ENCODE measurements at places on chromosomes 1 and 21.

- peak; percentile 93 for DNase-seq
These were observed 11.0 kb downstream of the DMRTB1 start for GRCh38 chr1:53470155-53470554.

GRCh38 chr1:59125154-59125553 lies 171.7 kb upstream of the FGGY start:
- no peak for DNase-seq

GRCh38 chr1:27772036-27772931 lies 735 bp upstream of the STX12 start:
- DNase-seq: peak; percentile 50

DNA sequence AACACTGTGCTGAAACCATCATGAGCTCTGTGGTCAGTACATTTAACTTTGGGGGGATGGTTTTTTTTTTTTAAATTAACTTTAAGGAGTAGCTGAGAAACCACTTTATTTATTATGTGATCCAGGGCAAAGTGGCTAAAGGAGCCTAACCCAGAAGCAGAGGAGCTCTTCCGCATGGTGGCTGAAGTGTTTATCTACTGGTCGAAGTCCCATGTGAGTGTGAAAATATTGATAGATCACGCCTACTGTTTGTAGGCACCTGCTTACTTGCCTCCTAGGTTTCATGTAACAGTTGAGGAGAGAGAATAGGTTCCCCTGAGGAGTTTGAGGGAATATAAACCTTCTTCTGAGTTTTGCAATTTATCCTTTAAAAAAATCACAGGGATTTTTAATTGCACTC lies 181.4 kb downstream of the ZP4 start:
- no peak for DNase-seq

- DNase-seq: no peak
These were observed 5.5 kb upstream of the CD1A start for GRCh38 chr1:158248771-158249170.

- DNase-seq: no peak
These were observed 43.9 kb upstream of the TSPEAR start for GRCh38 chr21:44755227-44755626.

DNA sequence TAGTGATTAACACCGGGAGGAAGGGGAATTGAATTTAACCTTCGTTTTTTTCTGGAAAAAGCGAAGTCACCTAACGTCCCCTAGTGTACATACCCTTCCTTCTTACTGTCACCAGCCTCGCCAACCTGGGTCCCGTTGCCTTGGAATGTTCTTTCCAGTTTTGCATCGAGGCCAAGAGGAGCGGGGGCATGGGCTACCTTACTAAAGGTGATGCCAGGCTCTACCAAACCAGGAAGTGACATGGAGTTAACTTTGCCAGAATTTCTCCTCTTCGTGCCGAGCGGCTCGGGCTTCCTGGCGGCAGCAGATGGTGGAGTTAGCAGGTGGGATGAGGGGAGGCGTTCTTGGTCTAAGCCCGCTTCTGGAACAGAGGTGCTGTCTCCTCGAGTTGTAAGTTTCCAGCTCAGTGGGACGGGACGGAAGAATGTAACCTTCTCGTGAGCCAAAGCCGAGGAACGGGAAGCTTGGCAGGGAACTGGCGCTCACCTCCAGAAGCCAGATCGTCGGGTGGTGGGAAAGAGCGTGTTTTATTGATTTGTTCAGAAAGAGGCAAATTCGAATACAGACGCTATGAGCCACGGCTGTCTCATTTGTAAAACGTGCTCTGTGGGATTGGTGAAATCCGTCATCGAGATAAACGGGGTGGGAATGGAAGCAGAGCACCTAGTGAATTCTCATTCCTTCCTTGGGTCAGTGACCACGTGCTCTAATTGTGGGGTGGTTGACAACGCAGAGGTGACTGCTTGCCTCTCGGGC lies 486 bp downstream of the NIPAL3 start:
- no peak for DNase-seq

DNA sequence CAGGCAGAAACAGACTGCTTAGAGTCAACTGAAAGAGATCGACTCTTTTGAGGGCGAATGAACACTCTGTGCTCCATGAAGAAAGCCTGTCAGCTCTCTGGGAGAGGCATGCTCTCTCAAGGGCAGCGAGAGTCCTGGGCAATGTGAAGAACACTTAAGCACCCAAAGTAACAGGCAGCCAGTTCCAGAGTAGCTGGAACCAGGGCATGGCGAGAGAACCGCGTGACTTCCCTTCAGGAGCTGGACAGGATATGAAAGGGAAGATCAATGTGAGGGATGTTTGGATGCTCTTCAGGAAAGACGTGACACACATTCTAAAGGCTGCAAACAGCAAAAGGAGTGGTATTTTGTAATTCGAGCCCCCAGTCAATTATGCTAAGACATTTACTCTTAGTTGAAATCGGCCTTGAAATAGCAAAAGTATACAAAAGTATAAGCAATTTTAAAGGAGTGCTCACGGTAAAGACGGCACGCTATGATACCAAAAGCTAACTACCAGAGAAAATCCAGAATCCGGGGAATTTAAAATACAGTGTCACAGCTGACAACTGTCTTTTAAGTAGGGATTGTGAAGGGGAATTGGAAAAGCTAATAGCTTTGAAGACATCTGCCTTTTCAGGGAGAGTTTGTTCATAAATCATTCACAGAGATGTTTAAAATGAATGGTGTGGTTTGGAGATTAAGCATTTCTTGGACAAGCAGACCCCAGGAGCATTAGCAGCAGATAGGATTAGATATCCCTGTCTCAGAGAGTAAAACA lies 20.8 kb downstream of the ADAMTS5 start:
- peak; percentile 25 for DNase-seq

- DNase-seq: no peak
These were observed 10.8 kb upstream of the PPIE start for GRCh38 chr1:39727932-39728317.

GRCh38 chr1:85289207-85289847 lies 12.9 kb upstream of the BCL10 start:
- DNase-seq: no peak

DNA sequence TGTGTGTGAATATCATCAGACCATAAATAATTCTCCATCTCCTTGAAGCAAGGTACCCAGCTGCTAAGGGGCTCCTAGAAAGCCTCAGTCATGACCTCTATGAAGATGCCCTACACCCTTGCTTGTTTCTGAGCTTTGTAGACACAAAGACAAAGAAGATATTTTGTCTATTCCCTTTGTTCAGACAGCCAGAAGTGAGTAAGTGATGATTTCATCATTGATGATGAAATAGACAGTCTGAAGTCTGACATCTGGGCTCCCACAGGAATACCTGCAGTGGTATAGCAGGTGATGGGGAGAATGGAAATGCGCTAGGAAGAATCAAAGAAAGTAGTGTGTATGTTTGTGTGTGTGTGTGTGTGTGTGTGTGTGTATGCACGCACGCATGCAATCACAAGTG lies 82.2 kb upstream of the DPT start:
- no peak for DNase-seq

GRCh38 chr1:211231873-211232272 lies 27.3 kb upstream of the RCOR3 start:
- no peak for DNase-seq

DNA sequence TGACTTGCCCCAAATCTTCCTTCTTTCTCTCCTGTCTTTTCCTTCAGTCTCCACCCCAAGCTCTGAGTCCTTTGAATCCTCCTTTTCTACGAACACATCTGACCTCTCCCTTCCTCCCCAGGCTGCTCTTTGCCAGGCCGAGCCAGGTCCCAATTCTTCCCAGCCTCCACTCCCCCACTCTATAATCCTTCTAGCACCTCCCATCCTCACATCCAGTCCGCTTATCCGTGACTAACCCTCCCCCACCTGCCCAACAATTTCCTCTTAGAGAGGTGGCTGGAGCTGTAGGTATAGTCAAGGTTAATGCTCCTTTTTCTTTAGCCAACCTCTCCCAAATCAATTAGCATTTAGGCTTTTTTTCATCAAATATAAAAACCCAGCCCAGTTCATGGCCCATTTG lies 9.5 kb upstream of the HPDL start:
- DNase-seq: no peak

GRCh38 chr1:245031041-245031440 lies 123.7 kb upstream of the KIF26B start:
- no peak for DNase-seq

DNA sequence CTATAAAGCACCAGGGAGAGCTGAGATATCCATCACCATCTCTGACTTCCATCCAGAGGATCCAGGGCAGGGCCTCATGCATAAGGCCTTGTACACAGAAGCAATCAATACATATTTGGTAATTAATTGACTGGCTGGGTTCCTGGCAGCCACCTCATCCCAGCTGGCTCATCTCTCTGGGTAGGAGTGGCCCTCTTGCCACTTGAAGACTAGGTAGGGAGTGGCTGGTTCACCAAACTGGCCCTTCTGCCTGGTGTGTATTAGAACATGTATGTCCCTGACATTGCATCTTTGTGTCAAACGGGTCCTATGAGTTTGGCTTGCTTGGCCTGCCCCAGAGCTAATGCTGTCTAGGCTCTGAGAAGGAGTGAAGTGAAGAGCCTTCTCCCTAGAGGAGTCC lies 11.8 kb downstream of the NUAK2 start:
- no peak for DNase-seq

DNA sequence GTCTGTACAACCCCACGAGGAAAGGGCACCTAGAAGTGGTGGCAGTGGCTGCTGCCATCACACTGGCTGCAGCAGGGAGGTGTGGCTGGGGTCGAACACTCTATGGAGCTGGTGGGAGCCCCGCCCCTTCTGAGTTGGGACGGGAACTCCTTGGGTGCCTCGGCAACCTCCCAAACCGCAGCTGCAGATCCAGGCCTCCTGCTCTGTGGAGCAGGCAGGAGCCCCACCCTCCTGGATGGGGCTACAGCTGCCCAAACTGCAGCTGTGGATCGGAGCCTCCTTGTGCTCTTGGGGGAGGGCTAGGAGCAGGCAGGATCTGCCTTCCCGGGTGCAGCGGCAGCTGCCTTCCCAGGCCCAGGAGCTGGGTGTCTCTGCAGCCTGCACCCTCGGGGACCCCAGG lies 38.9 kb upstream of the TARDBP start:
- peak; percentile 22 for DNase-seq

GRCh38 chr21:29297483-29298347 lies 1.0 kb upstream of the BACH1 start:
- DNase-seq: peak; percentile 18

- peak; percentile 76 for DNase-seq
These were observed 54.2 kb upstream of the SPATA6 start for GRCh38 chr1:48526008-48526710.

Measured in eye (tissue), 1 donor.